ENCODE measurements at places on chromosomes 1 and 21.
A peak's percentile ranks its signal among the peaks of the same experiment; 100 is the strongest.

DNA sequence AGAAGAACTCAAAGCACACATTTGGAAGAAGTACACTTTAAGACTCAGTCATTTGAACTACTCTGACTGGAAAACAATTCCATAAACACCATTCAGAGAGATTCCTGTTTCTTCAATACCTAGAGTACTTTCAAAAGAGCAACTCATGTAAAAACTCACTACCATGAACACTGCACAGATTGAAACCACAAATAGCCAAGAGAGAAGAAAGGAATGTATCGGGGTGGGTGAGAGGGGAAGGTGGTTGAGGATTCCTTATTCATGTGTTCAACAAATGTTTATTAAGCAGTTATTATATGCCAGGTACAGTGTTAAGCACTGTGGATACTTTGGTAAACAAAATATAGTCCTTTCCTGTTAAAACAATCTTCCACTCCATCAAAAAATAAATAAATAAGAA is 64.7 kb downstream of the NRIP1 start:
- no peak for DNase-seq

DNA sequence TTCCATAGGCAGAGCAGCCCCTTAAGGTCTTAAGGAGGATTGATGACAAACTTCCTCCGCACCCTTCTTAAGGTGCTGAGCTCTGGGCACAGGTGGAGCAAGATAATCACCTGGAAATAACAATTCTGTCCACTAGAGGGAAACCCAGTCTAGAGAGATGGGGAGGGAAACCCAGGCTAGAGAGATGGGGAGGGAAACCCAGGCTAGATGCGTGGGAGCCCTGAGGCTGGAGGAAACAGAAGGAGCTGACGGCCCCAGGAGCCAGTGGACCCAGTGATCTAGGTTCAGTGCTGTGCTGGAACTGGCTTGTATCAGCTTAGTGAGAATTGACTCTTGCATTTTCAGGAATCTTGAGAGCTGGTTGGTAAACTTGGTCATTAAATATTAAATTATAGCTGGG is 17.8 kb upstream of the MYCL start:
- DNase-seq = peak; percentile 100

DNA sequence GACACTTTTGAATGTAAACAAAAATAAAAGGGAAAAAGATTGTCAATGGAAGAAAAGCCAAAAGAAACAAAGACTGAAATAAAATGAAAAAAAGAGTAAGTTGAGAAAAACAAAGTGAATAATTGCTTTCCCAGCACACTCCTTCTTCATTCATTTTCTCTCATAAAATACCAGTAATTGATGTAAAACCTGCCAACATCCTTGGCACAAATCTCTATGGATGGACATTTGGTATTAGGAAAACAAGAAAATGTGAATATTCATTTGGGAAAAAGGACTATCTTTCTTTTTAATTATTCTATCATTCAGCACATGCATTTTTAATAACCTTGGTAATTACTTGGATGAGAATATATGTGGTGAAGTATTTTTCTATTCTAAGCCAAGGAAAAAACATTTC is 204.4 kb upstream of the TNR start:
- no peak for DNase-seq

DNA sequence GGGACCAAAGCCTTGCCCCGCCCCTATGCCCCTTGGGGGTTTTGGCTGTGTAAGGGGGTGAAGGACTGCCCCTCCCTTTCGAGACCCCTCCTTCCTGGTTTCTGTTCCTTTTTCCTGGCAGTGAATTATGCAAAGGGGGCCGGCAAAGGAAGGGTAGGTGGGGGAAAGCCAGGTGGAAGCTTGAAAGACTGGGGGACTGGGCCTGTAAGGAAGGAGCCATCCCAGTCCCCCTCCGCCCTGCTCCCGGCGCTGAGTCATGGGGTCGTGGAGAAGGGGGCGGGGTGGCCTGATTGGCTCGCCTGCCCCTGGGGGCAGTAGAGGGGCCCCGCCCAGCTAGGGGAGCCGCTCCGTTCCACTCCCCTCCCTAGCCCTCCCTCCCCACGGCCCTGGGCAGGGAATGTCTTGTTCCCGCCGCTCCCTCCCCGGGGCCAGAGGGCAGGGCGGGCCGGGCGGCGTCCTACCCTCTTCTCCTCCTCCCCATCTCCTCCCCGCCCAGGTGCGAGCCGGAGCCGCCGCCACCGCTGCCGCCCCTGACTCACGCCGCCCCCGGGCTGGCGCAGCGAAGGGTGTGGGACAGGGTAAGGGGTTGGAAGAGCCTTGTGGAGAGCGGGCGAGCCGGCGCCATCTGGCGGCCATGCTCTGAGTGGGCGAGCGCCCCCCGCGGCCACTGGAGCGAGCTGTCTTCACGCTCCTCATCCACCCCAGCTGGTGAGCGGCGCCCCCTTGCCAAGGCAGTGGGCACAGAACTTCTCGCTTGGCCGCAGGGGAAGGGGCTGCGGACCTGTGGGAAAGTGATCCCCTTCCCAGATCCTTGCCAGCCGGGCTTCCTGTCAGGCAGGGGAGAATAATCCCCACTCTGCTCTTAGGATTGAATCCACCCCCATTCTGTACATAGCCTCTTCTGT is 14.7 kb downstream of the ZBTB7B start:
- peak; percentile 17 for DNase-seq

DNA sequence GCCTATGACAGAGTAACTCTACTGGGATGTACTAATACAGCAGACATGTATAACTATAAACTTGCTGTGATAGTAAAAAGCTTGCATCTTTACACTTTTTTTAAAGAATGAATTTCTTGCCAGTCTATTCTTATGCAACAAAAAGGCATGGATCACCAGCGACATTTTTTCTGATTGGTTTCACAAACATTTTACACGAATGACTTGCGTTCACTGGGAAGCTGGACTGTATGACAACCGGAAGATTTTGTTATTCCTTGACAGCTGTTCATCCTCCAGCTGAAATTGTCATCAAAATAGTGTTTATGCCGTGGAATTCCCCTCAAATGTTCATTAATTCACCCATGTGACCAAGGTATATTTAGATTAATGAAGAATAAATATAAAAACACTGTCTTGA is 131.0 kb downstream of the XPR1 start:
- no peak for DNase-seq

- DNase-seq = no peak
These were observed 83.8 kb upstream of the ATP1B1 start for GRCh38 chr1:169022648-169023047.

DNA sequence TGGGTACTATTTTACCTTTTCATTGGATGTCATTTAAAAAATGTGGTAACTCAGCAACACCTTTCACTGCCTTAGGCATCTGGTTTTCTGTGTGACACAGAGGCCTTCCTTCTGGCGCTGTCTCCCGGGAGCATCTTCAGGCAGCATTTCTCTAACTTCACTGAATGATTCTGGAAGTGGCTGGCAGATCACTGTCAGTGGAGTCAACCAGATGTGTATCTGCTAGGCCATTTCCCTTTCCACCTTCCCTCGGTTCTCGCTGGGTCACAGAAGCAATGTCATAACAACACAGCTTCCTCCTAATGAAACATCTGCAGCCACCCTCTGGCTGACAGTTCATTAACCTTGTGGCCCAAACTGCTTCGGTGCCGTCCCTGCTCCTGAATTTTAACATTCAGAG is 137.8 kb downstream of the KIF26B start:
- no peak for DNase-seq

- DNase-seq = no peak
These were observed 63.3 kb downstream of the UCK2 start for GRCh38 chr1:165890684-165891083.

DNA sequence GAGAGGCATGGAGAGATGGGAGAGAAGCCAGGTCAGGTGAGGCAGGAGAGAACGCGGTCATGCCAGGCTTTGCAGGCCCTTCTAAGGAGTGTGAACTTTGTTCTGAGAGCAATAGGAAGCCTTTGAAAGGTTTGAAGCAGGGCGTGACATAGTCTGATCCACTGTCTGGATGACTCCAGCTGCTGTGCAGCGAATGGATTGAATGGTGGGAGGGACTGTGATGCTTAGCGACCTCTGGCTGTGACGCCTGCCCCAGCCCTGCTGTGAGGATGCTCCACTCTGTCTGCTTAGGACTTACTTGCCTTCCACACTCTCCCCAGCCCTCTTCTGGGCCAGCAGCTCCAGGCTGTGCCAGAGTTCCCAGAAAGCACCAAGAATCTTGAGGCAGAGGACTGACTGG is 41.8 kb upstream of the POU3F1 start:
- no peak for DNase-seq

DNA sequence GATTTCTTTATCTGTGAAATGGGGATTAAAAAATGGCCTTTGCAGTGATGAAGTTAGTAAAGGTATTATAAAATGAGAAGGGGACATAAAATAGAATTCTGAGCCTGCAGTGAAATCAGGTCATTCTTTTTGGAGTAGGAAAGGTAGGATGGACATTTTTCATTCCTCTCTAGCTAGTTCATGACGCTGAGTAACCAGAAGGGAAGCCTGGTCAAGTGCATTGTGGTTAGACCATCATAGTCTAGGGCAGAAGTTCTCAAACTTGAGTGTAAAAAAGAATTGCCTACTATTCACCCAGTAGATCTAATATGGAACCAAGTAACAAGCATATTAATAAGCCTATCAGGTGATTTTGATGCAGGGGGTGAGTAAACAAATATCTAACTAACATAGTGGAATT is 50.8 kb downstream of the TGFB2 start:
- no peak for DNase-seq

- peak; percentile 56 for DNase-seq
These were observed 108.3 kb upstream of the USH2A start for GRCh38 chr1:216531263-216532239.

DNA sequence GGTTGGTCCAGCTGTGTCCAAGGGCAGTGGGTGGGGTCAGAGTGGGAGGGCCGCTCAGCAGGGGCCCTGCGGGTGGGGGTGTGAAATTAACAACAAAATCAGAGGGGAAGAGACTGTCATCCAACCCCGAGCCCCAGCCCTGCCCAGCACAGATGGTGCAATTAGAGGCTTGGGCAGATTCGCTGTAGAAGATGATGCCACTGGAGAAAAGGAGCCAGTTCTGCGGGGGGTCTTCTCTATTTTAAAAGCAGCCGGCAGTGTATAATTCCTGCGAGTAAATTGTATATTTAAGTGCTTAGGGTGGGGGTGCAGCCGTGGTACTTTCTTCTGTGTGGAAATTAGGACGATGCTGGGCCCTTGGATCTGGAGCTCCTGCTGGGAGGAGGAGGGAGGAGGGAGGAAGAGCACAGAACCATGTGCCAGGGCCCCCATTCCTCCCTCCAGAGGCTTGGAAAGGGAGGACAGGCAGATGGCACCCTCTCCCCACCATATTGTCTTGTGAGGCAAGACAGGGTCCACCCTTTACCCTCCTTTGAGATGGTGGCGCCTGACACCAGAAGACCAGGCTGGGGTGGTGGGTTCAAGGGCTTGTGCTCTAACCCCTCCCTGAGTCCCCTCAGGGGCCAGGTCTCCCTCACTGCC is 89.2 kb downstream of the ACTL8 start:
- no peak for DNase-seq

GRCh38 chr1:161994175-161994668 is 29.4 kb downstream of the OLFML2B start:
- no peak for DNase-seq

GRCh38 chr1:199287647-199288046 is 648.8 kb downstream of the PTPRC start:
- DNase-seq = no peak

Measured in NCI-H2029 treated with DMSO at 0.1 percent for 48 hours (cell line).